ENCODE measurements at places on chromosomes 7 and 10.

DNA sequence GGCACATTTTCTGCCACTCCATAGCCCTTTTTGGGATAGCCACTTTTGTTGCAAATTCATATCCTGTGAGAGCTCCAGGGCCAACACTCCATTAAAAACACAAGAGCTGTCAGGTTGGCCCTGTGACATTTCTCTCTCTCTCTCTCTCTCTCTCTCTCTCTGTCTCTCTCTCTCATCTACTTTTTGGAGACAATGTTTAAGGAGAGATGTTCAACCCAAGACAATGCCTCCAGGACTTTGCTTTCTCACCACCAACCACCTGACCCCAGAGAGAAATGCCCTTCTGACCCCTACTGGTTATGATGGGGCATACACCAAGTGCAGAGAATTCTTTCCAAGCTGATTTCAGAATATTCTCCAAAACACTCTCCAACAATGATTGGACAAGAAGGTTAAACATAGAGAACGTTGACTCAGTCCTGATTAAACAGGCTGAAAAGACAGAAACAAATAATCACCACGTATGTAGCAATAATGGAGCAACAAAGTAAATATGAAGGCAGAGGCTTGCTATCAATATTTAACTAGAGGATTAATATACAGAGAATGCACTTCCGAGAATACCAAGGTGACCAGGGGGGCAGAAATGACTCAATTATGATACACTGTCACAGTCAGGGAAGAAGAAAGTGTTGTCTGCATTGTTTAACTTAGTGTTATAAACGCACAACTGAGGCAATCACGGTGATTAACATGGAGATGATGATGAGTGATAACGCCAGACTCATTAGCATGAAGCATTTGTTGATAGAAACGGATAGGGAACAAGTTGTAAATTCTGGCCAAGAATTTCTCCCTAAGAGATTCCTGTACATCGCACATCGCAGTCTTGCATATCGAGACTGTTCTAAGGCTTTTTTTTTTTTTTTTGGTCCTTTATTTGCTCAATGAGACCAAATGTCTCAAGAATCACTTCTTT lies 178.5 kb downstream of the NRP1 start:
- DNase-seq = no peak

GRCh38 chr7:111089822-111090426 lies 1.0 kb upstream of the LRRN3 start:
- DNase-seq = no peak

DNA sequence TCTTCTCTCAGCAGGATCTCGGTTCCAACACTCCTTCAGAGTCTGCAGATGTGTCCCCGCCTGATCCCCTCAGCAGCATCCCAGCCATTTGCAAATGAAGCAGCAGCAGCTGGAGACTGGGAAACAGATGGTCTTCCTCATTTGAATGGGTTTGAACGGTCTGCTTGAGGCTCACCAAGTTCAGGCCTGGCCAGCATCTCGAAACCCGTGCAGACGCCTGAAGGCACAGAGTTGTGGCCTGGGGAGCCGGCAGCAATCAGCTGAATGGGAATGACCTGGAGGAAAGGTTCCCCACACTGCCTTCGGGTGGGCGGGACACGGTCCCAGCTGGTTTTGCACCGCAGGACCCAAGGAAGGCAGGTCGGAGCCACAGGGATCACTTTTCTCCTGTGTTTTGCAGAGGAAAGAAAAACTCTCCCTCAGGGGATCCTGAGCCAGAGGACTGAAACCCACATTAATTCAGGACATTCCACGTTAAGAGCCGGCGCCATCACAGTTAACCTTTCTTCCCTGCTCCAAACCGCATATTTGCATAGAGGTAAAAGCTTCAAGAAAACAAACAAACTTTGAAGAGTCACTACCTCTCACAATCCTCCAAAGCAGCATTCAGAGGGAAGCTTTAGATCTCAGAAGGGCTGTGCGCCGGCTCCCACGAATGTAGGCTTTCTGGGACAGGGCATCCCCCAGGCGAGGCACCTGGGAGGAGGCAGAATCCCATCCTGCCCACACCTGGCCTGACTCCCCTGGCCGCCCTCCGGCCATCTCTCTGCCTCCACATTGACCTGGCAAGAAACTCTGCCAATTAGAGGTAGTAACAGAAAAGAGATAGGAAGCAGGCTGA lies 17.7 kb downstream of the FGFR2 start:
- DNase-seq = no peak

- DNase-seq = no peak
Measured at GRCh38 chr10:109721453-109722064, 201.8 kb downstream of the XPNPEP1 start.

DNA sequence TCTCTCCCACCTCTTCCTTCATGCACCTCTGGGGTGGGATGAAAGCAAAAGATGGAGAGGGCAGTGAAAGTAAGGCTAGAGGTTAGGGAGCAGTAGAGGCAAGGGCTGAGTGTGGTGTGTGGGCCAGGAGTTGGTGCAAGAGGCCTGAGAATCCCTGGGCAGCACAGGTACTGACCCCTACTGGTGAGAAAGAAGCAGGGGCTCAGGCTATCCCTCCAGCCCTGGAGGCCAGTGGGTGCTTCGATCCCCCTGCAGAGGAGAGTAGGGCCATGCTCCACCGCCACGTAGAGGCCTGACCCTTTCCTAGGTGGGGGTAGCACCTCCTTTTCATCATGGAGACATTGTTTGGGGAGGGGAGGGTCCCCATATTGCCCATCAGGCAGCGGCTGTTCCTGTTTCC lies 9.8 kb downstream of the CDHR1 start:
- no peak for DNase-seq

GRCh38 chr7:34787586-34787985 lies 129.6 kb downstream of the NPSR1 start:
- DNase-seq = no peak

- DNase-seq = no peak
Measured at GRCh38 chr10:27223964-27224363, 16.6 kb downstream of the ACBD5 start.

DNA sequence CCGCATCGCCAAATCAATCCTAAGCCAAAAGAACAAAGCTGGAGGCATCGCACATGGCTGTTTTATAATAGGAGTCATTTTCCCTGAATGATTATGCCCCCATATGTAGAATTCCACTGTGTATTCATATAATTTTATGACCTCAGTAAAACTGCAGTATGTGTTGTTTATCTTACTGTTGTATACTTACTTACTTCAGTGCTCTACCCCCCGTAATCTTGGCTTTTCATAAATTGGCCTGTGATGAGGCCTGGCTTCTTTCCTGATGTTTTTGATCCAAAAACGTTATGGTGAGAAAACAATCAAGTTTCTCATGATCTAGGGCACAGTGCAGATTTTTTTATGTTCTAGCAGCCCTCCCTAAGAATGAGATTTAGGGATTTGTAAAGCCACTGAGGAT lies 306.4 kb upstream of the FZD1 start:
- no peak for DNase-seq

DNA sequence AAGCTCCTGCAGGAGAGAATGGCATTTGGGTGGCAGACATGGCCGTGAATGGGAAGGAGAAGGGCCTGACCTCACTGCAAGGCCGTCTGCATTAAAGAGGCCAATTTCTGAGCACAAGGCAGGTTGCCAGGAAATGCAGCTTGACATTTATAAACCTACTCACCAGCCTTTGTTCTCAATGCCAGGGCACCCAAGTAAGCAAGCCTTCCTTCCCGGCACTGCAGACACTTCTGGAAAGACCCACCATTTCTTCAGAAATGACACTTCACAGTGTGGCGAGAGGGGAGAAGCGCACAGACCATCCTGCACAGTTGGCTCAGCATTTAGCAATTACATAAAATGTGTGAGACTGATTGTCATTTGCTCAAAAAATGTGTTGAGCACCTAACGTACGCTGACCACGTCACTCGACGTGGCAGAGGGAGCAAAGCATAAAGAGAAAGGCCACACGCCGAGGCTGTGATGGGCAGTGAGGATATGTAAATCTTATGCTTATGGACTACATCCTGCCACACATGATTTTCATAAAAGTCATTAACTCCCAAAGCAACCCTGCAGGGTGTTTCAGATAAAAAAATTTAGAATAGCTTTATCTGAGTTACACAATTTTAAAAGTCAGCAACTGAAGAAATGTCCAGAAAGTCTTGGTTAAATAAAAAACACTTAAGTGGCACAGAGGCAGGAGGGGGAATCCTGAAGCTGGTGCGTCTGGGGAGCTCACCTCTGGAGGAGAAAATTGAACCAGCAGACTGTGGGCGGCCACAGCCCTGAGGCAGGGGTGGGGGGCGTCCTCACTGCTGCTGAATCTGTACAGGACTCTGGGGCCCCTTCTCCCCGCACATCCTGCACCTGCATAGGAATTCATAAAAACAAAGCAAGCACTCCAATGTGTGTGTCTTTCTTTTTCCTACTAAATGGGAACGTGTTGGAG lies 543.8 kb downstream of the PTPRN2 start:
- DNase-seq = no peak

DNA sequence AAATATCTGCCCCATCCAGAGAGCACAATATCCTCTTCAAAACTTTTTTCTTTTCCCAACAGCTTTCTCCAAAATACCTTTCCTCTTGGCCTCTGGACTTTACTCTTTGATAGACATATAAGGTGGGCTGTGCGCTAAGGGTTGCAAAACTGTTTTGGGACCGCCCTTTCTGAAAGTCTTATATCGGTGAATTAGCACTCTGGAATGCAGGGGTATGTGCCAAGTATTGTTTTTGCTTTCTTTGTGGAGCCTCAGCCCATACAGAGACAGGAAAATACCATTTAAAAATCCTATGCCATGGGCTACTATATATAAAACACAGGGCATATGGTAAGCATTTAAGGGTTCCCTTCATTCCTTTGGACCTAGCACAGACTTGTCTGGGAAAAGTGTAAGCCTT lies 37.7 kb downstream of the PPP1R17 start:
- no peak for DNase-seq

DNA sequence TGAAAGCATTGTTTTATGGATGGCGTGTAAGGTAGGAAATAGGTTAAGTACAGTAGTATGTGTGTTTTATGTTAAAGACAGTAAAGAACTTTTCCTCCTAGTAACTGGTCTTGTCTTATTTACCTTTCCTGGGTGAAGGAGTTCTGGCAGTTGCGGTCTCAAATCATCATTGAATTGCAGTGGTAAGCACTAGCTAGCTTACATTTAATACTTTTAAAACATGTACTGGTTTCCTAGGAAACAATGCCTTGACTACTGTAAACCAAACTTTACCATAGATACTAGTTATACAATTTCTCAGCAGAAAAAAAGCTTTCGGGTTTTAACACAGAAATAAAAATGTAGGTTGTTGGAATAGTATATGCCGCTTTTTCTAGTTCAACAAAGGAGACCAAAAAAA lies 37.7 kb downstream of the PRKG1 start:
- no peak for DNase-seq

GRCh38 chr7:58086871-58087535 lies 637.0 kb downstream of the ZNF716 start:
- DNase-seq = no peak

DNA sequence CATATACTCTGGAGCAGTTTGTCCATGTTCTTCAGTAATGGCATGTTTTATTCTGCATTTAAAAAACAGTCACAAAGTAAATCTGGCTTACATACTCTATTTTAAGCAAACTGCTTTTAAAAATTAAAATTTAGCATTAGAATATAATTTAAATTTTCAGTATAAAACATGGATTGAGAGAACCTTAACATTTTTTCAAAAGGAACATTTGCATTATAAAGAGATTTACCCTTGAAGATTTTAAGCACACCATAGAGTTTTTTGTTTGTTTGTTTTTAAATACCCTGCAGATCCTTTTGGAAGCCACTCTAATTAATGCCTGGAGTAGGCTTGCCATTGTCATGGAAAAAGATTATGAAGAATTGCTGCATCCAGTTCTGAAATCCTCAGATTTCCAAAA lies 70.4 kb downstream of the ZNRF2 start:
- DNase-seq = no peak

DNA sequence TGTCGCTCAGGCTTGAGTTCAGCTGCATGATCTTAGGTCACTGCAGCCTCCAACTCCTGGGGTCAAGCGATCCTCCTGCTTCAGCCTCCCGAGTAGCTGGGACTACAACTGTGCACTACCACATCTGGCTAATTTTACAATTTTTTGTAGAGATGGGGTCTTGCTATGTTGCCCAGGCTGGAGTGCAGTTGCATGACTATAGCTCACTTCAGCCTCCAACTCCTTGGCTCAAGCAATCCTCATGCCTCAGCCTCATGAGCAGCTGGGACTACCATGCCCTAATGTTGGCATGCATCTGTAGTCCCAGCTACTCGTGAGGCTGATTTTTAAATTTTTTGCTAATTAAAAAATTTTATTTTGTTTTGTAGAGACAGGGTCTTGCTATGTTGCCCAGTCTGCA lies 101.9 kb upstream of the NPTX2 start:
- DNase-seq = no peak

- peak; percentile 56 for DNase-seq
Measured at GRCh38 chr7:97971120-97971989, 18.6 kb downstream of the OCM2 start.

GRCh38 chr10:113604572-113604971 lies 51.7 kb downstream of the HABP2 start:
- DNase-seq = no peak

Data from activated CD8-positive, alpha-beta memory T cell treated with anti-CD3 and anti-CD28 coated beads, Interleukin-2, amount 50 U/mL, for 48 hours (primary cell).